ENCODE measurements at places on chromosomes 7 and 10.

DNA sequence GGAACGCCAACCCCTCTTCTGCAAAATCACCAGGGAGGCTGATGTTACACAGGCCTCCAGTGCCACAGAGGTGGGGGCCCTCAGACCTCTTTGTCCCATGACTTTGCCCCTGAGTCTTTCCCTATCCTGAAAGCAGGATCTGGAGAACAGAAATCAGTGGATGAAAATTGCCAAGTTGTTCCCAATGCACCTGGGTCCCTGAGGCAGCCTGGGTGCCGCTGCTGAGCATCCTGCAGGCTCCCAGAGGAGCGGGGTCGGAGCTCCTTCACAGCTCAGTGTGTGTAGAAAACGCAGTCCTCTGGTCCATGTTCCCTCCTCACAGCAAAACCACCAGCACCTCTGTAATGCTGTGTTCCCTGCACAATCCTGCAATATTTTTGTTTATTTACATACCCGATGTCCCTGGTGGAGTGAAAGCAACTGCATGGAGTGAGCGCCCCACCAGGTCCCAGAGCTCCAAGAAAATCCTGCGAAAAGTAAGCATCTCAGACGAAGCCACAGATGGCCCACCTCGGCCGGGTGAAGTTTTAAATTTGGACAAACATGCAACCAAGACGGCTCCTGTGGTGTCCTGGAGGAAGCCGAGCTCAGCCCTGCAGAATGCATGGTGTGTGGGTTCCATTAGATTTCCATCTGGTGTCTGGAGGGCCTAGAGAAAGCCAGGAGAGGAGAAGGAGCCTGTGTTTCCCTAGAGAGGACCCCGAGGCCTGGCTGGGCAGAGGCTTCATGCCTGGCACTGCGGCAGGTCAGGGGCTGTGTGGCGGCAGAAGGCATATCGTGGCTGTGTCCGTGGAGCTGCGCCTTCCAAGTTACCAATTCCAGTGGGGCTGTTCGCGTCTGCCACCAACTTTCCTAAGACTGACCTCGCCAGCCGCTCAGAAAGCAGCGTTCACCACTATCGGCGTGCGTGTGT lies 235.2 kb downstream of the WDR37 start:
- DNase-seq, result no peak

- no peak for DNase-seq
These were observed 225.4 kb downstream of the TCERG1L start for GRCh38 chr10:131086094-131086493.

DNA sequence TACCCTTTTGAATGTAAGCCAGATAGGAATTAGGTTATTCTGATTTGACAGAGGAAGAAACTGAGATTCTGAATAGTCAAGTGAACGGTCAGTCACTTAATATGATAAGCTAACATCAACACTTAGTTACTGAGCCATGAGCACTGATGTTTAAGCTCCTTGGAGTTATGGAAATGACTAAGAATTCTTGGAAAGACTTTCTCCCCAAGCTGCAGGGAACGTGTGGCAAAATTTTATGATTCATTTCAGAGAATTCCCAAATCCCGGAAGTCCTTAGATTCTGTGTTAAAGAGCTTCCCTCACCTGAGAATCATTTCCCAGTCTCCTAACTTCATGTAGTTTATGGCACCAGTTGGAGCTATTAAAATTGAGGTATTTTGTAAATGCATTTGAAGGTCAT lies 330.9 kb downstream of the XPNPEP1 start:
- DNase-seq, result no peak

DNA sequence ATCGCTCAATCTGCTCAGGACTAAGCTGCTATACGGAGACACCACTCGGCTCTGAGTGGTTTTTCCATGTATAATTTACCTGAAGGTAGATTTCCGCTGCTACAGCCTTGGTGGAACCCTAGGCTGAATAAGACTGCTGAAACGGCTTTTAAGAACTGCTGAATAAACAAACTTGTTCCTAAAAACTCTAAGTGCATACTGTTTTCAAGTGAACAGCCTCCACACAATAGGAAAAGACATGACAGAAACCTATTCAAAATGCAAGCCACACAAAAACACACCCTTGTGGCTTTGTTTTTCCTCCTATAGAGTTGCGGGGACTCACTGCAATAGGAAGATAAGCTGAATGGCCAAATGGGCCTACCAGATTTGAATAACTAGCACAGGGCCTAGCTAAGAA lies 117.2 kb downstream of the UBE2H start:
- no peak for DNase-seq

DNA sequence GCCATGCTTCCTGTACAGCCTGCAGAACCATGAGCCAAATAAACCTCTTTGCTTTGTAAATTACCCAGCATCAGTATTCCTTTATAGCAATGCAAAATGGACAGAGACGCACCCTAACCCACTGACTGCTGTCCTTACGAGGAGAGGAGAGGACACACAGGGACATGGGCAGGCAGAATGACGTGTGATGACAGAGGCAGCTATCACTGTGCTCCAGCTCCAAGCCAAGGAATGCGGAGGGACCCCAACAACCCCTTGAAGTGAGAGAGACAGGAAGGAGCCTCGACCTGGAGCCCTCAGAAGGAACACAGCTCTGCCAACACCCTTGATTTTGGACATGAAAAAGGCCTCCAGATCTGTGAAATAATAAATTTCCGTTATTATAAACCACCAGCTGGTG lies 46.6 kb upstream of the EBF3 start:
- DNase-seq, result no peak

- no peak for DNase-seq
These were observed 19.6 kb downstream of the RGS10 start for GRCh38 chr10:119522747-119523426.

DNA sequence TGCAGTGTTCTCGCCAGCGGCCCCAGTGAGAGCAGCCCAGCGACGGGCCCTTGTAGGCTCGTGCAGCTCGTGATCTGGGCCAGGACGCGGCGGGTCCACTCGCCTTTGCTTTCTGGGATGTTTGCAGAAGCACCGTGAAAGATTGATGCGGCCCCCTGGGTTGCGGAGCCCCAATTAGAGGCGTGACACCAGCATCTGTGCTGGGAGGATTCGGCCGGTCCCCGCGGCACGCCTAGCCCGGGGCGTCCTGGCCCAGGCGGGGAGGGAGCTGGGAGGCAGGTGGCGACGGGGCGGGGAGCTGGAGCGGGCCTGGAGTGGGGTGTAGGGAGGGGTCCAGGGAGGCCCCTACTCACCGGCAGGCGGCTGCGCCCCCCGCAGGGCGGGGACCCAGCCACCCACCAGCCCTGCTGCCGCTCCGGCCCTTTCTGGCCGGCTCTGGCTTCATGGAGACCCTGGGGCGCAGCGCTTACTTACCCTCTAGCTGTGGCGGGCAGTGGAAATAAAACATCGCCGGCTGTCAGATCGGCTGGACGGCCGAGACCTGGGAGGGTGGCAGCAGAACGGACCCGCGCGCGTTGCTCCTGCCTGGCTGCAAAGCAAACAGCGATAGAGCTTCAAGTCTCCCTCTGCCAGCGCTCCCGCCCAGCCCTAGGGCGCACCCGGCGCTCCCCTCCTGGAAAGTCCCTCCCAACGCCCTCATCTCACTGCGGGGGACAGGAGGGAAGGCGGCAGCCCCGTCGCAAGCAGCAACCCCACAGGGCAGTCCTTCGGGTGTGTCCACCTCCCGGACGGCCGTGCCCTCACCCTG lies 752 bp downstream of the DRGX start:
- no peak for DNase-seq

- no peak for DNase-seq
These were observed 257.0 kb downstream of the OTUD1 start for GRCh38 chr10:23695825-23696420.

DNA sequence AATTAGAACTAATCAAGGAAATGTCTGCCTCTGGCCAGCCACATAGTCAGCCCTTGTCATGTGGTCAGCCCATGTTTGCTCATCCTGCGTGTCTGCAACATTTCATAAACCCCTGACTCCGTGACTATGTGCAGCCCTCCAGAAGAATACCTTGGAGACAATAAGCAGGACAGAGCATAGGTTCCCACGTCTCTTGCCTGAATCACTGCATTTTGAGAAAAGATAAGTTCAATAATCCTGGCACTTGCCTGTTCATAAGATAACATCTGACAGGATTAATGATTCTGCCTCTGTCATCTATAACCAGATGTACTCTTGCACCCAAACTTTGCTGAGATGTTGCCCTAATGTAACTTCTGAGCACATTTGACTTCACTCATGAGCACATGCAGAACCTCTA lies 78.4 kb downstream of the AKR1D1 start:
- no peak for DNase-seq

- peak; percentile 51 for DNase-seq
These were observed 11.4 kb upstream of the REPIN1 start for GRCh38 chr7:150357270-150357669.

DNA sequence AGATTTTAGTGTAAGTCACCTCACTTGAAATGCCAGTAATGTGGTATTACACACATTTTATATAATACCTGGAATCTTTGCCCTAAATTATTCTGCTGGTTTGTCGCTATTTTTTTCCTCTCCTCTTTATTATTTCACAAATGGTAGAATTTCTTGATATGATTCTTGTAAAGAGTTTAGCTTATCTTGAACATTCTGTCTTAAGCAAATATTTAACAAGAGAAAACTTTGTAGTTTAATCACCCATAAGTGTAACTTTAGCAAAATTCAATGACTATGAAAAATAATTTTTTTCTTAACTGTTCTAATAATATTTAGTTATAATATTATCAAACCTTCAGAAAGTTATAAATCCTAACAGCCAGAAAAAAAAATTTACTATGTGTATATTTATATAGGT lies 56.7 kb downstream of the NHLRC2 start:
- DNase-seq, result no peak

DNA sequence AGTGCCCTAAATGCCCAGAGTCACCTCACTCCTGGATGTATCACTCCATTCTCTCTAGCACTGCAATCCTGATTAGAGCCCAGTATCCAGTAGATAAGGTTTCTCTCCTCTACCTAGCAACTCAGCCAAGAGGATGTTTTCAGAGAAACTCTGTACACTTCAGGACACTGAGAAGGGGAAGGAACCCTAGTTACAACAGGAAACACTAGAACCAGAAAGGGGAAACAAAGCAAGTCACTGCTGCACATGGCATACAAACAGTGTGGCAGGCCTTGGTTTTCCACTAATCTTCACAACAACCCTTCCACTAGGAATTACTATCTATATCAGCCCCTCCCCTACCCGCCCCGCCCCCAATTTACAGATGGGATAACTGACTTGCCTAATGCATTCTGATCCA lies 1.6 kb downstream of the FAM204A start:
- no peak for DNase-seq

DNA sequence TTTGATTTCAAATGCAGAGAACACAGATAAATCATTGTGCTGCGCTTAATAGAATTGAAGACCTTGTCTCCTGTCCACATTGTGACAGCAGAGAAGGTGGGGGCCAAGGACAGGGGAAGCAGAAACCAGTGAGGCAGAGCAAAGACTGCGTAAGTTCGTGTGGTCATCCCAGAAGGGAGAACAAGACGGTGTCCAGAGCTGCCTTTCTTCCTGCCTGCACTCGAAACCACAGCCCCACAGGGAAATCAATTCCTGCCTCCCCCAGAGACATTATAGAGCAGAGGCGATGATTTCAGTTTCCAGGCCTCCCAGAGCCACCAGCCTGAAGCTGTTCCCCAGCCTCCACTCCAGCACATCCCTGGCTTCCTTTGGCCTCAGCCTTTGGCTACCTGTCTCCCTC lies 39.7 kb upstream of the UCN3 start:
- DNase-seq, result no peak

All from stimulated activated CD8-positive, alpha-beta memory T cell treated with anti-CD3 and anti-CD28 coated beads, Interleukin-12 subunit alpha, Interleukin-12 subunit beta, amount 100 ng/mL, for 4 hours (primary cell).